Stimulated activated CD8-positive, alpha-beta memory T cell treated with anti-CD3 and anti-CD28 coated beads, Interleukin-2, amount 100 ng/mL, for 1 hour (primary cell): ENCODE measurements at places on chromosomes 11 and 22.

- DNase-seq: no peak
Measured at GRCh38 chr22:33865248-33865647, 55.0 kb downstream of the LARGE1 start.

DNA sequence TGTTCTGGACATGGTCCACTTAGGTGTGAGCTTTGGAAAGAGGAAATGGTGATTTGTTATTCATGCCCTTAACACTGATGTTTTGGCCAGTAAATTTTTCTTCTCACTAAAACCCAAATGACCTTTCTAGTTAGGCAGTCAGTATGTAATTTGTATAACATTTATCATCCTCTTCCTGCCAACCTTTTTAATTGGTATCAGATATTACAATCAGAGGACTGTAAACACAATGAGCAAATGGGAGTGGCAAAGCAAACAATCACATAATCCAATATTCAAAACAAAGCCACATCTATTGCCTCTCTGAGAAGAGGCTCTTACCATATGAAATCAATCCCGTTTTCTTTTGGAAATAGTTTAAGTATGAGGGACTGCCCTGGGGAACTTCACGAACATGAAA lies 49.1 kb downstream of the BBOX1 start:
- no peak for DNase-seq

DNA sequence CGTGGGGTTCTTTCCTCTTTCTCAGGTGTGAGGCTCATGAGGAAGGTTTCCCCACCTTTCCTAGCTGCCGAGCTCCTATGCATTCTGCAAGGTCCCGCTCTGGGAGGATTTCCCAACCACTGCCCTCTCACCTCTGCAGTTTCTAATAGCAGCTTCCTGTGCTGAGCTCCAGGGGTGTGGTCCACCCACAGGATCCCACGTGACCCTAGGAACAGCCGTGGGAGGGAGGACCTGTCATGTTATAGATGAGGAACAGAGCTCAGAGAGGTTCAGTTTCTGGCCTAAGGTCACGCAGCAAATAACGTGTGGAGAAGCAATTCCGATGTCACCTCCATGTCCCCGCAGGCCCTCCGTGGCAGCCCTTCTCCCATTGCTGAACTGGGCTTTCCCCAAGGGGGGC lies 38.5 kb downstream of the FLRT1 start:
- no peak for DNase-seq

GRCh38 chr11:46327829-46328228 lies 19.4 kb upstream of the DGKZ start:
- no peak for DNase-seq

DNA sequence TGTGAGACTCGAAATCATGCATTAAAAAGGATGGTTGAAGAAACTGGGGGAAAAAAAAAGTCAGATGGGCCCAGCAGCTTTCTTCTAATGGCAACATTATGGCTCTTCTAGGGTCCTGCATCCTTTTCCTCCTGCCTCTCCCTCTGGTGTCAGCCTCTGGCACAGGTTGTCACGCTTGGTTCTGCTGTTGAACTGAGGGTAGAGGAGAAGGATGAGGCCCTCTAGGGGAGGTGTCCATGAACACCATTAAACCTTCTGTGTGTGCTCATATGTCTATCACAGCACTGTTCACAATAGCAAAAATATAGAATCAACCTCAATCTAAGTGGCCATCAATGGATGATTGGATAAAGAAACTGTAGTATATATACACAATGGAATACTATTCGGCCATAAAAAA lies 36.0 kb downstream of the BUD13 start:
- no peak for DNase-seq

DNA sequence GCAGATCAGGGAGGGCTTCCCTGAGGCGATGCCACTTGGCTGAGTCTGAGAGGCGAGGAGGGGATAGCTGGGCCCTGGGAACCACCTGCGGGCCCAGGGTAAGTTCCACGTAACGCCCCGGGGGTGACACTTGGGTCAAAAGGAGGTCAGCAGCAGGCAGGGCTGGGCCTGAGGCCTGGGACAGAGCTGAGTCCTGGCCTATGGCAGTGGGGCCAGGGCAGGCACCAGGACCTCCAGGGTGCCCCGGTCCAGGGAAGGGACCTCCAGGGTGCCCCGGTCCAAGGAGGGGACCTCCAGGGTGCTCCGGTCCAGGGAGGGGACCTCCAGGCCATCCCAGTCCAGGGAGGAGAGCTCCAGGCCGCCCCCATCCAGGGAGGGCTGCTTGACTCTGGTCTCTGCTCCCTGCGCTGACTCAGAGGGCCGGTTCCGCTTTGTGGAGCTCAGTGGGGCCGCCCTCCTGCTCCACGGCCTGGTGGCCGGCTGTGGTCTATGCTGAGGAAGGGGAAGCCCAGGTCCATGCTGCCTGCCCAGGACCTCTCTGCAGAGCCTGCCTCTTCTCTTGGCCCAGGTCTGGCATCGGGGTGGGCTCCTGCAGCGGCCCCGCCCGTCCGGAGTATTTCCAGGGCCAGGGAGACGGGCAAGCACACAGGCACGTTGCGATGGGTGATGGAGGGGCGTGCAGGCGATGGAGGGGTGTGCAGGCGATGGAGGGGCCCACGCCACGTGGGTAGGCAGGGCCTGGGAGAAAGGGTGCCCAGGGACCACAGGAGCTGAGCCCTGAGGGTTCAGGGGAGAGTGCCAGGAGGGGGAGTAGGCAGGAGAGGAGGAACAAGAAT lies 19.5 kb upstream of the WNT7B start:
- DNase-seq: no peak

- DNase-seq: no peak
Measured at GRCh38 chr11:64787526-64788320, 9.4 kb upstream of the SF1 start.

DNA sequence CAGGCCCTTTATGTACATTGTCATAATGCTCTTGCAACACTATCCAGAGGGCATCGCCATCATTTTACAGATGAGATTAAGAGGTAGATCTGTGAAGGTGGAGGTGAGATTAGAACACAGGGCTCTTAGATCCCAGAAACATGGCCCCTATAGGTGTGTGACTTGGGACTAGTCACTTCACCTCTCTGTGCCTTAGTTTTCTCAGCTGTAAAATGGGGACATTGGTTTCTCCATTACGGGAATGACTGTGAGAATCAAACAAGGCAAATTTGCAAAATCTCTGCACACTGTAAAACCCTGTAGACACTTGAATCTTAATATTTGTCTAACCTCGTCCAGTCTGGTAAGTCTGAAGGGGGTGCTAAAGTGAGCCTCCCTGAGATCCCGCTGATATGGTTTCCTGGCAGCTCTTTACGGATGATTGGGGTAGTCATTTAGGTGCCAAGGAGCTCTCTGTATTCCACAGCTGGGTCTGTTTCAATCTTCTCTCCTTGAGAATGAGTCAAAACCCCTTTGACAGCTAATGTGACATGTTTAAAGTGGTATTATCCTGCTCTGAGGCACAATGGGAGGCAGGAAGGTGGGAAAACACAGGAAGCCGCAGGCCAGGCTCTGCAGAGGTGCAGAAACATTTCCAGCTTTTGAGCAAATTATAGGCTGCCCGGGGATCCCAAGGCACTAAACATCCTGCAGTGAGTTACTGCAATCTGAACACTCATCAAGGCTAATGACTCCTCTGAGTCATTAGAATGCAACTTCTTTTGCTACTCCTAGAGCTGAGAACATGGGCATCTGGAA lies 140.8 kb downstream of the CCDC81 start:
- no peak for DNase-seq

GRCh38 chr11:13841393-13841792 lies 121.1 kb upstream of the SPON1 start:
- no peak for DNase-seq

DNA sequence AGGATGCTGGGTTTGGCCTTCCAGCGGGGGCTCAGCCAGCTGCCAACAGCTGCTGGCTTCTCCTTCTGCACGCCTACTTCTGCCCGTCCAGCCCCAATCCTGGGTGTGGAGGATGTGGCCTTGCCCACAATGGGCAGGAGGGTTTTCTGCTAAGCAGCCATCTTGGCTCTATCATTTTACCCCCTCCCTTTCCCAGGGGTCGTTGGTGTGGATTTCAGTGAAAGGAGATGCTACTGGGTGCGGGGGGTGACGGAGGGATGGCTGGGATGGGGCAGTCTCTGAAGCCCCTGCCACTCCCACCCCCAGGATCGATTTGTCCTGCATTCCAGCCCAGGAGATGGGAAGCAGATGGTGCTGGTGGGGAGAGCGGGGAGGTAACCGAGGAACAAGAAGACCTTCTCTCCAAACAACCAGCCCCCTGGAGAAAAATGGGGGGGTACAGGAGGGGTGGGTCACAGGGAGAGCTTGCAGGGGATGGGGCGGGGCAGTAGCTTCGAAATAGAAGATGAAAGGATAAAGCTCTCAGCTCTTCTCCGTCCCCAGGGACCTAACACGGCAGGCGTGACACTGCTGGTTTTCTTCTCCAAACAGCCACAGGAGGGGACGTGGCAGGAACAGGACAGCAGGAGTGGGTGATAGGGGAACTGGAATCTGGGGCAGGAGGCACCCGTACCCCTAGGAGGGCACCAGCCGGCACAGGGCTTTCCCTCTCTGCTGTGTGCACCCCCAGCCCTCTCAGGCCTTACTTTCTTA lies 68.9 kb downstream of the NECTIN1 start:
- DNase-seq: no peak

DNA sequence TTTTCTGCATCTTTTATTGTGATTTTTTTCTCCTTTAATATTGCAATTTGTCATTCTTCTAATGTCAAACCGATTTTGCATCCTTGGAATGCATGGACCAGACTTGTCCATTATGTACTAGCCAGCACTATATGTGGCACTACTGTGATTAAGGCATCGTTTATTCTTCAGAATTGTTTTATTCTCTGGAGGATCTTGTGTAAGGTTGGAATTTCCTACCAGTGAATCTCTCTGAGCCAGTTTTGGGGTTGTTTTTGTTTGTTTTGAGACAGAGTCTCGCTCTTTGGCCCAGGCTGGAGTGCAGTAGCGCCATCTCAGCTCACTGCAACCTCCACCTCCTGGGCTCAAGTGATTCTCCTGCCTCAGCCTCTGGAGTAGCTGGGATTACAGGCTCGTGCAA lies 58.5 kb downstream of the IGLL5 start:
- DNase-seq: no peak

DNA sequence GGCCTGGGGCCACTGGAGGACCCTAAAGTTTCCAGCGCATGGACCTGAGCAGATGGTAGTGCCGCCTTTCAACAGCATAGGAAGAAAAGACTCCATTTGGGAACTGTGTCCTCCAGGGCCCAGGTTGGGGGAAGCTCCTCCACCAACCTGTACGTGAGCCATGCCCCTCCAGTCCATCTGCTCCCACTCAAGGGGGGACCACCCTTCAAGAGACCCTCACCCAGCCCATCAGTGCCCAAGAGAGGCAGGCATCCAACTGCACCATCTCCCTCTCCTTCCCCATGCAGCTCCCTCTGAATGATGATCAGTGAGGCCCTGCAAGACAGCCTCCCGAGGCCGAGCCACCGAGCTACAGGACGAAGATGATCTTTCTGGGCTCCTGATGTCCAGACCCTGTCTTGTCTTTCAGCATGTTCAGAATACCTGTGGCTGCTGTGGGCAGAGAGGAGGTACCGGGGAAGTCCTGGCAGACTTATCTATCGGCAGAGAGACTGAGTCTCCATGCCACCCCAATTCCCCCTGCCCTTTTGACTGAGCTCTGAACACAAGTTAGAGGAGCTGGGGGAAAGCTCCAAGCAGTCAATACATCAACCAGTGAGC lies 25.0 kb upstream of the JAM3 start:
- DNase-seq: no peak

DNA sequence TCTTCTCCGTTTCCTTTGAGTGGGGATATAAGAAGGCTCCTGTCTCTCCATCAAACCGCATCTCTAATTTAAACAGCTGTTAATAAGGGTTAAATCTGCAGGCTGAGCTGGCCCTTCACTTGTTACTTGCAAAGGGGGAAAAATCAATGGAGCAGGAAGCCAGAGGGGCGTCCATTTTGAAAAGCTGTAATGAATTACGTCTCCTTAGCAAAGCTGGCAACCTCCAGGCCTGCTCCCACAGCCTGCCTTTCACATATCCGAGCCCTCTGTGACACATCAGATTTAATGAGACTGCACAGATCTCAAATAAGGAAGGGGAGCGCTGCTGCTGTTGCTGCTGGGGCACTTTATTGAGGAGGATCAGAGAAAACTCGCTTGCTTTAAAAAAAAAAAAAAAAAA lies 320.8 kb downstream of the BLID start:
- no peak for DNase-seq

- no peak for DNase-seq
Measured at GRCh38 chr22:36828815-36829214, 12.0 kb upstream of the PVALB start.

DNA sequence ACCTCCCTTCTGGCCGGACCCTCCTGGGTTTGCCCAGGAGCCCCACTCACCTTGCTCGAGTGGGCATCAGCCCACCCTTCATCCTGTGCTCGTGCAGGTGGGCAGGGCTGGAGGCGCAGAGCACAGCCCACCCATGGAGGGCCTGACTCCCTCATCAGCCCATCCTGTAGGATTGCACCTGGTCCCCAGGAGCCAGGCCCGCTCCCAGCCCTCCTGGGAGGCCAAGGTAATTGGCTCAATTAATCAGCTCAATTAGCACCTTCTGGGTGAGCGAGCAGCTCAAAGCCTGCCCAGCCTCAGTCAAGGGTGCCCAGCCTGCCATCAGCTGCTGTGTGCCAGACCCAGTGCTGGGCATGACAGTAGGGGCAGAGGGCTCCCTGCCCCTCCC lies 58.1 kb upstream of the NECTIN1 start:
- DNase-seq: no peak

GRCh38 chr22:43439368-43440103 lies 27.7 kb downstream of the MPPED1 start:
- DNase-seq: no peak

GRCh38 chr11:8049084-8049483 lies 31.9 kb upstream of the TUB start:
- no peak for DNase-seq

GRCh38 chr11:80165744-80166143 lies 724.9 kb upstream of the TENM4 start:
- DNase-seq: no peak

DNA sequence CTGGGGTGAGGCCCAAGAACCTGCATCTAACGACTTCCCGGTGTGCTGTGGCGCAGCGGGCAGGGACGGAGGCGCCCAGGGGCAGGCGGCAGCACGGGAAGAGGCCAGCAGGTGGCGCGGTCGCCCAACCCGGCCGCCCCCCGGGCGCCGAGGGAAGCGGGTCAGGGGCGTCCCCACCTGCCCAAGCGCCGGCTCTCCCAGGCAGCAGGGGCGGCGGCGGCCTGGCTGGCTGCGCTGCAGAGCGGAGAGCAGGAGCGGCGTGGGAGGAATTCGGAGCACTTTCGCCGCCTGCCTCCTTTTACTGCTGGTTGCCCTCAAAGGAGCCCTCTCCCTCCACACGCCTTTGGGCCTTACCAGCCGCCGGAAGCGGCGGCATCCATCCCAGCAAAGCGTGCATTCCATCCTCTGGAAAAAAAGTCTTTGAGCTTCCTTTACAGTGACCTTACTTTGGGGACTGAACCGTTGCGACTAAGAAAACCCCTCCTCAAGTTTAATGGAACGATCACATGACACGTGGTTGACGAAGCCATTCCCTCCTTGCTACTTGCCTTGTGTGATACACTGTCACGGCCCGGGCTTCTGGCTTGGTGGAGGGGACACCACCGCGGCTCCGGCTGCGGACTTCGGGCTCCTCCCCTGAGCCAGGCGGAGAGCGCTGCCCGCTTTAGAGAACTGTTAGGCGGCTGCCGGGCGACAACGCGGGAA lies 106.8 kb upstream of the CLMP start:
- DNase-seq: peak; percentile 35
